ENCODE measurements at places on chromosomes 3 and 15.

DNA sequence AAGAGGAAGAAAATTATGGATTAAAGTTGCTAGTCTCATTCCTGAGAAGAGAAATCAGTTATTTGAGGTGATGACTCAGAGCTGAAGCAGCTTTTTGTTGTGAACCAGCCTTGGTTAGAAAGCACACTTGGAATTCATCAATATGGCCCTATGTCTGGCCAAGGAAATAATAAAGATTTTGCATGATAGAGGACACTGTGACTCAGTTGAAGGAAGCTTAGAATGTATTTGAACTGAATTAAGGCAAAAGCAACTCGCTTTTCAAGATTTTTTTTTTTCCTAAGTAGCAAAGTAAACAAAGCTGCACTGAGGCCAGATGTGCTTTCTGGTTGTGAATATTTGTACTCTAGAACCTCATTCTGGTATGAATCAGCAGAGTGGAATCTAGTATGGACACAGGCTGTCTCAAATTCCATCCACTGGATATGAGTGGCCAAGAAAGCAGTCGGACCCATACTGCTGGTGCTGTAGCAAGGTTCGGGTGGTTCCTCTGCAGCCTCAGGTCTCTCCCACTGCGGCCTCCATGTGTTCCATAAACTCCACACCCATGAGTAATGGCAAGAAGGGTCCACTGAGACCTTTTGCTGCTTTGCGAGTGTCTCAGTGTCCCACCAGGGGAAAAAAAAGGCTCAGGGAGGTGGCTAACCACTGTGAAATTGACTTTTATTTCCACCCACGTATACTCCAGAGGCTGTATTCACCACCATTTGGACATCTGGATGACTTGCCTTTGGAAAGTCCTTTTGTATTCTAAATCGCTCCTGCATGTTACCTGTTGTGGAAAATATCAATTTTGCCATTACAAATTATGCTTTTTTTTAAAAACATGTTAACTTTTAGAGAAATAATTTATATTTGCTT is 53.1 kb downstream of the TGFBR2 start:
- no peak for DNase-seq

DNA sequence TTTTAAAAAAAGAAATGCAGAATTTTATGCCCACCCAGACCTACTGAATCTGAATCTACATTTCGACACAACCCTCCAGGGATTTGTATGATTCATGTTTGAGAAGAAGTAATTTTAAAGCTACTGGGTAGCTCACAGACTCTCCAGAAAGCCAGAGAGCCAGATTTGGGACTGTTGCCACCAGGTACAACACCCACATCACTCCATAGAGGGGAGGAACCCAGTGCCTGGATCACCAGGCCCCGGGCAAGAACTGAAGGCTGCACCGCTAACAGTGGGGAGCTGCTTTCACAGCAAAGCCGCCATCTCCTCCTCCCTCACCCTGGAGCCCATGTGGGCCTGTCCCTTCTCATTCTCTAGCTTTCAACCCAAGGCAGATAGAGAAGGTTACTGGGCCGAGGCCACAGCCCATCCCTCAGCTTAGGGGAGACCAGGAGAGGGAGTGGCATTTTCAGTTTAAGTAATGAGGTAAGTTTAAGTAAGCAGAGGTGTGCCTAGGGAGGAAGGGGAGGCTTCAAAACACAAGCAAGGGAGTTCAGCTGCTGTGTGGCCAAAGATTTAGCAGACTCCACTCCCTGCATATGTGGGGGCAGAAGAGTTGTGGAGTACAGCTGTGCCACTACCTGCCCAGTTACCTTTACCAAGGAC is 109.8 kb downstream of the IL12A start:
- no peak for DNase-seq

DNA sequence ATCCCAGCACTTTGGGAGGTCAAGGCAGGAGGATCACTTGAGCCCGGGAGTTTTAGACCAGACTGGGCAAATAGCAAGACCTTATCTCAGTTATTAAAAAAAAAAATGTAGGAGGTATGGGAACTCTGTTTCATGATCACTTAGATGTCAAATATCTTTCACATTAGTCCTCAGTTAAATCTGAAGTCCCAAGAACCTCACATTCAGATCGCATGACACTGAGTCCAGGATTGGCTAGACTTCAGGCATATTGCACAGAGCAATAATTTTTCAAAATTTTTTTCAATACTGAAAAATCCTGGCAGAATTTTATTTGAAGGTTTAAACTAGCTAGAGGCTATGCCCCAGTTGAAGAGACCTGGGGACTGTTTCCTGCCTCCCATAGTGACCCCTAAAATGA is 56.3 kb upstream of the ZNF148 start:
- DNase-seq: no peak

DNA sequence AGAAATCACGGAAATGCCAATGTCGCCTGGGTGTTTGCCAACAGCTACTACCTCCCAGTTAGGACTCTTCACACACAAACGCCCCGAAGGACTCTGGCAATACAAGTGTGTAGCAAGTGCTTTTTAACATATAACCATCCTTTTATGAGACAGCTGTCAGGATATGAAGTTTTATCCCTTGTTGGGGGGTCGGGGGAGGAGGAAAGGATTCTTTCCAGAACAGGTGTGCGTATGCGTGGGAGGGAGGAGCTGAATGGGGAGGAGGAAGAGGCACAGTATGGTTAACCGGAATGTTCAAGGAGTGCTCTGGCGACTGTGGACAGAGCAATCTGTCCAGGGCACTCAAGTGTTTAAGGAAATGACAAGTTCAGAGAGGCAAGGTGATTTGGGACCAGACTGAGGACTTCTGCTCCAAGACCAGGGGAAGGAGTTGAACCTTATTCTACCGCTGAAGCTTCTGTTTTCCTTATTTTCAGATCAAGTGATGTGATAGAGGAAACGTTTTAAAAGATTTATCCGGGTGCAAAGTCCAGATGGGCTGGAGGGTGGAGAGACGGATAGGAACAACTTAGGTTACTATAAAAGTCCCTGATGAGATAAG is 1.3 kb downstream of the TSPAN3 start:
- DNase-seq: no peak

GRCh38 chr3:128052595-128053351 is 536 bp downstream of the SEC61A1 start:
- no peak for DNase-seq

DNA sequence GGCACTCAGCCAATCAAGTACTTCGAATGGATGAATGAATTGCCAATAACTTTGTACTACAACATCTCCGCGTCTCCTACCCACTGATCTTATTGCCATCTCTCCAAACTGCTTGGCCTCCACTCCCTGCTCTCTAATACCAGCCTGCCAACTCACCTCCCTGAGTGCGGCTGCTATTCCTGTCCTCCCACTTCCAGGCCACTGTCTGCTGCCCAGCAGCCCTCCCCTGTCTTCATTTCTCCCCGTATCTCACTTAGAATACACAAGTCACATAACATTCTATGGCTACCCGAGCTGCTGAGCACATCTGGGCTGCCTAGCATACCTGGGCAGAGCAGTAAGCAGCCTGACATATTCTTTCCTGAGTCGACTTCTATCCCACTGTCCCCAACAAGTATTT is 149.9 kb upstream of the LRTM1 start:
- DNase-seq: no peak

GRCh38 chr3:152323834-152324233 is 55.1 kb downstream of the MBNL1 start:
- DNase-seq: no peak

GRCh38 chr15:65460741-65461347 is 38.1 kb upstream of the IGDCC4 start:
- DNase-seq: no peak

GRCh38 chr15:89778861-89779260 is 2.7 kb downstream of the MESP2 start:
- no peak for DNase-seq
